ENCODE measurements at places on chromosomes 1 and 21.

DNA sequence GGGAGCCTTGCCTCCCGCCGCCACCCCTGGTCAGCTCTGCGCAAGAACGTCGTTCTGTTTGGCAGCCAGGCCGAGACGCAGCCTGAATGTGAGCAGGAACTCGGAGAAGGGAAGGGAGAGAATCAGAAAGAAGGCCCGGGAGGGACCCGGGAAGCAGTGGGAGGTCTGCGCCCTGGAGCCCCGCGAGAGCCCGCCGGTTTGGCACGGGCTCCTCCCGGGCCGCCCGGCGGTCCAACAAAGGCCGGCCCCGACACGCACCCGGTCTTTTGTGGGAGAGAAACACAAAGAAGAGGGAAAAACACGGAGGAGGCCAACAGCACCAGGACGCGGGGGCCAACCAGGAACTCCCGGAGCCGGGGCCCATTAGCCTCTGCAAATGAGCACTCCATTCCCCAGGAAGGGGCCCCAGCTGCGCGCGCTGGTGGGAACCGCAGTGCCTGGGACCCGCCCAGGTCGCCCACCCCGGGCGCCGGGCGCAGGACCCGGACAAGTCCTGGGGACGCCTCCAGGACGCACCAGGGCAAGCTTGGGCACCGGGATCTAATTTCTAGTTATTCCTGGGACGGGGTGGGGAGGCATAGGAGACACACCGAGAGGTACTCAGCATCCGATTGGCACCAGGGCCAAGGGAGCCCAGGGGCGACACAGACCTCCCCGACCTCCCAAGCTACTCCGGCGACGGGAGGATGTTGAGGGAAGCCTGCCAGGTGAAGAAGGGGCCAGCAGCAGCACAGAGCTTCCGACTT is 2.7 kb upstream of the OLIG2 start:
- DNase-seq: no peak

DNA sequence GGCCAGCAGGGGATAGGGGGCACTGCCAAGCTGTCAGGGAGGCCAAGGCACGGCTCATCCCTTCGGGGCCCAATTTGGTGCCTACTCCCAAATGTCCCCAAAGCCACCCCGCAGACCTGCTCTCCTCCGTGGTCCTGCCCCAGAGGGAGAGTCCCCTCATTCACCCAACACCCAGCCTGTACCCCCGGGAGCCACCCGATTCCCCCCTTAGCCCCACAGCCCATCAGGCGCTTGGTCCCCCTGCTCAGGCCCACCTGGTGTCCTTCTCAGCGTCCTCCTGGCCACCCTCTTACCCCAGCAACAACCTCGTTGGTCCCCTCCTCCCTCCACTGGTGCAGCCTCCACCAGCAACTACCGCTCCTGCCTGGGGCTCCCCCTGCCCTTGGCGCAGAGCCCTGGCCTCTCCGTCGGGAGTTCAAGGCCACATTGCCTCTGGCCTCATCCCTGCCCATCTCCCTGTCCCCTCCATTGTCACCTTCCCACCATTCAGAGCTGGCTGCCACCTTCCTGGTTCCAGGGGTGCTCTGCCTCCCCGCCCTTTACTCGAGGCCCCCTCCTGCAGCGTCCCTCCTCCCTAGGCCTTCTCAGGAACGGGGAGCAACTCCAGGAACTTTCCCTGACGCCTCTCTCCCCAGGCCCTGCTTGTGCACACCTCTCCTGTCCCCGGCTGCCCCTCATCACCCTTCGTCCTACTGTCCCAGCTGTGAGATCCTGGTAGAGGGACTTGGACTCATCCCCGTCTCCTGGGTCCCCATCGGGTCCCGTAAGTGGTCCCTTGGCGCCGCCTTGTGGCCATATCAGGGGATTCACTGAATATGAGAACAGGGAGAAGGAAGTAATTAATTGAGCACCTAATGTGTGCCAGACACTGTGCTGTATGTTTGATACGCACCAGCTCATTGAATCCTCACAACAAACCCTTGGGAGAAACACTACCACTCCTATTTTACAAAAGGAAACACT is 73.9 kb downstream of the RAP1GAP start:
- peak; percentile 82 for DNase-seq

DNA sequence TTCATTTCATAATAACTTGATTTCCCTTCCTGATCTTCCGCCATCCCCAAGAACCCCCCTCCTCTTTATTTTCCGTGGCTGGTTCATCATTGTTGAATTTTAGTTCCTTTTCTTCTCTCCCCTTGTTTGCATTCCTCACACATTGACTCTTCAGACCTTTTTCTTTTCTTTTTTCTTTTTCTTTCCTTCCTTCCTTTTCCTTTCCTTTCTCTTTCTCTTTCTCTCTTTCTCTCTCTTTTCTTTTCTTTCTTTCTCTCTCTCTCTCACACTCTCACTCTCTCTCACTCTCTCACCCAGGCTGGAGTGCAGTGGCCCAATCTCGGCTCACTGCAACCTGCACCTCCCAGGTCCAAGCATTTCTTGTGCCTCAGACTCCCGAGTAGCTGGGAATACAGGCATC is 231.3 kb downstream of the FMN2 start:
- no peak for DNase-seq

DNA sequence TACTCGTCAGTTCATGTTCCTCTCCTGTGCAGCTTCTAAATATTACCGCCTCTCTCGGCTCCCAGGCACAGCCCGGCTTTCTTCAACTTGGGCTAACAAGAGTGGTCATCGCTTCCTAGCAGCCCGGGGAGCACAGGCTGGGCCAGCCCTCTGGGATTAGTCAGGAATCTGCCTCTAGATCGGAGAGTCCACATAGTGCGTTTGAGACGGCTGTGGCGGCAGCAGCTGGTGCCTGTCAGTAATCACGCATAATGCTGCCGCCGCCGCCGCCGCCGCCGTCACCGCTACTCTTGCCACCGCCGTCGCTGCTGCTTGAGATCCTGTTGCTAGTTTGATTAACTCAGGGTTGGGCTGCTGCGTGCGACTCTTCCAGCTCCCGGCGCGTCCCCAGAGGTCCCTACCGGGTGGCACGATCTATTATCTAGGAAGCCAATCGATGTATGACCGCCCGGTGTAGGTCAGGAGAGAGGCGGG is at the start of gene RXRG:
Gene RXRG (minus strand): TSS at position 230 of the 474 bp plus-strand sequence. CDS start 233 bp downstream, outside the sequence.
- DNase-seq: no peak

GRCh38 chr1:20280906-20281305 is 9.8 kb upstream of the VWA5B1 start:
- DNase-seq: no peak

DNA sequence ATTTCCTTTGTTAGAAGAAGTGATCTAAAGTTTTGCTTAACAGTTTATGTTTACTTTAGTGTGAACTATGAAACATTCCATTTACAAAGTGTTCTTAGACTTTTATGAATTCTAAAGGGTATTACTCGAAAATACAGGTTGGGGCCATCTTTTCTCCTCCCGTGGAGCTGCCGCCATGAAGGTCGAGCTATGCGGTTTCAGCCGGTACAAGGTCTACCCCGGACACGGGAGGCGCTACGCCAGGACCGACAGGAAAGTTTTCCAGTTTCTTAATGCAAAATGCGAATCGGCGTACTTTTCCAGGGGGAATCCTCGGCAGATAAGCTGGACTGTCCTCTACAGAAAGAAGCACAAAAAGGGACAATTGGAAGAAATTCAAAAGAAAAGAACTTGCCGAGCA is 39.8 kb downstream of the DENND1B start:
- no peak for DNase-seq

DNA sequence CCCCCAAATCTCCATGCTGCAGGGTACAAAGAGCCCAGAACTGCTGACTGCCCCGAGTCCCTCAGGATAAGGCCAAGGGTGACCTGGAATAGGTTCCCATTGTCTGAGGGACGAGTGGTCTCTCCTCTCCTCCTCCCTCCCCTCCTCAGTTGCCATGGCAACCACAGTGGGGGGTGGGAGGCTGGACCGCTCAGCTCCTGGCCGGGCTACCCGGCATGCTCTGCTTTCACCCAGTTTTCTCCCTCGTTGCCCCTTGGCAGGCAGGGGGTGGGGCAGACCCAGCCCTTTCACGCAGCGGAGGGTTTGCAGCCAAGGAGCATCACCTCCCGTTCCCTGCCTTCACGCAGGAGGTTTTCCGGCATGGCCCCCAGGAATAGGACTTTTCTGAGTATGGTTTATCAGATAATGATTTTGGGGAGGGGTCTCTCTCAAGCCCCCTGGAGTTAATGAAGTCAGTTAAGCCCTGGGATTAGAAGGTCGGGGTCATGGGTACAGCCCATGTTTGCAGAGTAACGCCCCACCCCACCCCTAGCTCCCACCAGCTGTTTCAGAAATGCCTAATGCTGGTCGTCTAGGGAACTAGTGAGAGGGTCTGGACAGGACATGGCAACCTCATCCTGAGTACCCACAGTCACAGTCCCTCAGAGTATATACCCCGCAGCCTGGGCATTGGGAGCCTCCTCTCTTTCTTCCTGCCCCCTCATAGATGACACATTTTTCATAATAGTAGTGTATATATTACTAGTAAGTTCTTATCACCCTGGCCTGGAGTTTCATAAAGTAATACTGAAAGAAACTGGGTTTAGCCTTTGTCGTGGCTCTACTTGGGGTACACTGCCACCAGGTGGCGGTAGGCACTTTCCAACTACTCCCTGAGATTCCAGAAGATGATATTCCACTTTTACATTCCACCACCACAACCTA is 20.7 kb downstream of the C1QB start:
- peak; percentile 47 for DNase-seq

- DNase-seq: no peak
Measured at GRCh38 chr21:28770867-28771661, 221.6 kb downstream of the LTN1 start.

DNA sequence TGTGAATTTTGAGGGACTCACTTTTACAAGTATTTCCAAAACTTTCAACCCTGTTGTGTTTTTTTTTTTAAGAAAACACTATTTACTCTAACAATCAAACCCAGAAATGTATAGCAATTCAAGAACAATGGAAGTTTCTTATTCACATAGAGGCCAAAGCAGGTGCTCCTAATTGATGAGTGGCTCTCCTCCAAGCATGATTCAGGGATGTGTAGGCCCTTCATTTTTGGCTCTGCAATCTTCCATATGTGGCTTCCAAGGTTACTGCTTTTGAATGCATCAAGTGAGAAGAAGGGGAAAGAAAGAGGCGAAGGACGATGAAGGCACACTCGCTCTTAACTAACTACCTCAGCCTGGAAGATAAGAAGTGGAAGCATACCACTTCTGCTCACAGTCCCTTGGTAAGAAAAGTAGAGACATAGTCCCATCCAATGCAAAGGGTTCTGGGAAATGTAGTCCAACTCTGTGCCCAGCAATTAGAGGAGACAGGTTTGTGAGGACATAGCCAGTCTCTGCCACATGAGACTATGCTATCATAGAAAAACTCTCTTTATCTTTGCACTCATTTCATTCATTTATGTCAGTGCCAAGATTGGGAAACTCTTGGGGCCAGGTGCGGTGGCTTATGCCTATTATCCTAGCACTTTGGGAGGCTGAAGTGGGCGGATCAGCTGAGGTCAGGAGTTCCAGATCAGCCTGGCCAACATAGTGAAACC is 46.0 kb downstream of the OPTC start:
- DNase-seq: no peak

- DNase-seq: no peak
Measured at GRCh38 chr1:37483785-37484184, 9.4 kb downstream of the ZC3H12A start.

GRCh38 chr1:27235827-27236226 is 1.4 kb downstream of the WDTC1 start:
- no peak for DNase-seq

DNA sequence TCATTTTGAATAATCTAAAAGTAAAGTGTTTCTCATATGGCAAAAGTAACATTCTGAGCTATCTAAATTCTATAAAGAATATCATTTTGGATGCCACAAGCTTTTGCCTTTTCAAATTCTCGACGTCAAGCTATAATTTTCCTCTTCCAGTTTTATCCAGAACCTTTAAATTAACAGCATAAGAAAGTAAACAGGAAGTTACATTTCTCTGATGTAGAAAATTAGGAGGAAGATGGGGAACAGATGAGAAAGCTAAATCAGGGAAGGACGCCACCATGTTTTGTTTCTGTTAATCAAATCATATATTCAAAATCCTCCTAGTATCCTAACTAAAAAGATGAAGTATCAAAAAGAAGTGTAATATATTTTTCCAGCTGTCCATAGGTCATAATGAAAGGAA is 8.8 kb upstream of the CAMSAP2 start:
- DNase-seq: no peak

GRCh38 chr1:98184856-98185255 is 264.0 kb upstream of the DPYD start:
- no peak for DNase-seq

DNA sequence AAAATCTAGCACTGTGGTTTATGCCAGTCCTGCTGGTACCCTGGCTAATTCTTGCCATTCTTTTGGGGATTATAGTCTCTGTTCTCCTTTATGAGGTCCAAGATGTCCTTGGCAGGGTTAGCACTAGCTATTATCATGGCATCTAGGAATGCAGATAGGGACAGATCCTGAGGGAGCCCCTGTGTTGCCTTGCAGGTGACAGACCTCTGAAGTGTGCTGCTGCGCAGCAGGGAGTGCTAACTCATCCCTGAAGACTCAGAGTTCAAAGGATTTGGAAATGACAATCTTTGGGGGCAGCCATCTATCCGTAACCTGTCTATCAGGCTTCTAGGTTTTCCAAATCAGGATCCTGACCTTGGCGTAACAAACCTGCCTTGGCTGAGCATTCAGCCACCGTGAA is 16.3 kb downstream of the ZFYVE9 start:
- no peak for DNase-seq
